ENCODE measurements at places on chromosomes 7 and 10.

- no peak for DNase-seq
These were observed 89.7 kb upstream of the PDGFA start for GRCh38 chr7:609365-609764.

DNA sequence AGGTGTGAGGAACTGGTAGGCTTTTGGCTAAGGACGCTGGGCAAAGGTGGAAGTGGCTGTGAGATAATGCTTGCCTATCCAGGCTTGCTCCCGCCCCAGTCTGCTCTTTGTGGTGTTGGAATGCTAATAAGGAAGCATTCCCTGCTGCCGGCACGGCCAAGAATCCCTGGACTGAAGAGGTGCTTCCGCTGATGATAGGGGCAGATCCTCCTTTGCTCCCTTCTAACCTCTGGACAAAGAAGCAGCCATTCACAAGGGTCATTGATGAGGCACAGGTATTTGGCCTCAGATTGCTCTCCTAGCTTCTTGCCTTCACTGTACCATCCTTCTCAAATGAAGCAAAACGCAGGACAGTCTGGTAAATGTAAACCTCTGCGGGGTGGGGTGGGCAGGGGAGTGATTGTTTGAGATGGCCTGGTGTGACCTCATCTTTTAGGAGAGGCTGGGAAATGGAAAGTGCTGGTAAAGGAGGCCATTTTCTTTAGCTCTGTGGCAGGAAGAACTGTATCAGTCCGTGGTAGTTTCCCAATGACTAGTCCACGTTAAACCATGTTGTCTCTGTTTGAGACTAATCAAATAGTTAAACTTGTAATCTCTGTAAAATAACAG lies 1.7 kb downstream of the PGAM1 start:
- DNase-seq = peak; percentile 12

DNA sequence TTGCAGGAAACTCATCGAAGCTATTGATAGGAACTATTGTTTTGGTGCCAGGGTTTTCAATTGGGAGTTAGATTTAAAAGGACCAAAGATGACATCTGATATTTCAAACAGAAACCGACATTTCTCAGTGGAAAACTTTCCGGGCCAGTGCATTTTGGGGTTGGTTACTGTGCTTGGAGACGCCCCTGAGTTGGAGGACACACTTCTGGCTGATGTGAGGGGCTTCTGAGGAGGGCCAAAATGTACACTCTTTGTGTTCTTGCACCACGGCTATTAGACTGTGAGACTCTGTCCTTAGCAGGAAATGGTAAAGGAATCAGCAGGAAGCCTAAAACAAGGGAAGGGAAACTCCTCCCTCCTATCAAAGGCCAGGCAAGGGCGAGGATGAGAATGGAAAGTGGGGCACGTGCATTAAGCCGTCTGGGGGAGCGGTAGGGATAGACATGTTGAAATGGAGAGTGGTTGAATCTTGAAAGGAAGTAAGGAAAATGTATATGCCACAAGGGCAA lies 1.8 kb upstream of the SRGN start:
- peak; percentile 23 for DNase-seq

GRCh38 chr7:94395141-94396036 lies 694 bp downstream of the COL1A2 start:
- DNase-seq = peak; percentile 89

GRCh38 chr7:94104301-94104700 lies 100.1 kb upstream of the BET1 start:
- no peak for DNase-seq

DNA sequence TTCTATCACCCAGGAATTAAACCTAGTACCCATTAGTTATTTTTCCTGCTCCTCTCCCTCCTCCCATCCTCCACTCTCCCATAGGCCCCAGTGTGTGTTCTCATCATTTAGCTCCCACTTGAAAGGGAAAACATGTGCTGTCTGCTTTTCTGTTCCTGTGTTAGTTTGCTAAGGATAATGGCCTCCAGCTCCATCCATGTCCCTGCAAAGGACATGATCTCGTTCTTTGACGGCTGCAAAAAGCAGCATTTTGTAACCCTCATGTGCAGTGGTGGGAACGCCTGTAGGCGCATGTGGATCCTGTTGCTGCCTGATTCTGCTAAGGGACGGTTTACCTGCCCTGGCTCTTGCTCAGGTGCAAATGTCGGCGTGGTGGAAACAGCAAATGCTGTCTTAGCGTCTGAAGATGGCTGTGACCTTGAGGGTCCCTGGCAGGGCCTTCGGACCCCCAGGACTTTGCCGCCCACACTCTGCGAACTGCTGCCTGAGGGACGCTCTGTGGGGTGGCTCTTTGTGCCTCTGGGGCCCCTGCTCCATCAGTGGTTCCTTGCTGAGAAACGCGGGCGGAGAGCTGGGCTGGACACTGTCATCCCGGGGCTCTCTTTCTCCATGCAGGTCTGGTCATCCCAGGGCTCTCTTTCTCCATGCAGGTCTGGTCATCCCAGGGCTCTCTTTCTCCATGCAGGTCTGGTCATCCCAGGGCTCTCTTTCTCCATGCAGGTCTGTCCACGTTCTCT lies 5.6 kb upstream of the MTG1 start:
- no peak for DNase-seq

DNA sequence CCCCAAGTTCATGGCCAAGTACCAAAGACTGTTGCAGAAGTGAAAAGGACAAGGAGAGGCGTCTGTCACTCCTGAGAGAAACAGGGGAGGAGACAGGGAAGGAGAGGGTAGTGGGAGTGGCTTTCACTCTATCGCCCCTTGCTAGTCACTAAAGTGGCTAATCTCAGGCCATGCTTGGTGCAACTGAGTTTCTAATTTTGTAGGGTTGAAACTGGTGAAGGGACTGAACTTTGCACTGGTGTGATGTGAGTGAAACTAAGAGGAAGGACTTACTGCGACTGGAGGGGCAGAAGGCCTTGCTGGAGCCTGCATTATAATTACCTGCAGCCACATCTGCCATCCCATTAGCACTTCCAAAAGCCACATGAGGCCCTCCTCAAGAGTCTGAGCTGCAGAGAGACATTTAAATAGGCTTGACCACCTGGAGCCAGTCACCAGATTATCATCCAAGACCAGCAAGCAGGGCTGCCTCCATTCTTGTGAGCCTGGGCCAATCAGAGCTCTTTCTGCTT lies 107.2 kb upstream of the EEPD1 start:
- no peak for DNase-seq

GRCh38 chr7:51121036-51121790 lies 195.4 kb downstream of the COBL start:
- DNase-seq = no peak

DNA sequence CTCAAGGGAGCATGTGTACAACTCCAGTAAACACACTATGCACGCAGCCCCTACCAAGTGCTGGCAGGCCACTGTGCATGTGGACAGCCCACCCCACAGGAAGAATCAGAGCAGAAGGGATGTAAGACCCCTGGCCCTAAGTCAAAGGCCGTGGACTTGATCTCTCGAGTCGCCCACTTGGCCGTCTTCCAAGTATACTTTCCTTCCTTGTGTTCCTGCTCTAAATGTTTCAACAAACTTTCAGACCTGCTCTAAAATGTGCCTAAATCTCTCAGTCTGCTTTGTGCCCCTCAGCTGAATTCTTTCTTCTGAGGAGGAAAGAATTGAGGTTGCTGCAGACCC lies 21.1 kb upstream of the NOM1 start:
- no peak for DNase-seq

DNA sequence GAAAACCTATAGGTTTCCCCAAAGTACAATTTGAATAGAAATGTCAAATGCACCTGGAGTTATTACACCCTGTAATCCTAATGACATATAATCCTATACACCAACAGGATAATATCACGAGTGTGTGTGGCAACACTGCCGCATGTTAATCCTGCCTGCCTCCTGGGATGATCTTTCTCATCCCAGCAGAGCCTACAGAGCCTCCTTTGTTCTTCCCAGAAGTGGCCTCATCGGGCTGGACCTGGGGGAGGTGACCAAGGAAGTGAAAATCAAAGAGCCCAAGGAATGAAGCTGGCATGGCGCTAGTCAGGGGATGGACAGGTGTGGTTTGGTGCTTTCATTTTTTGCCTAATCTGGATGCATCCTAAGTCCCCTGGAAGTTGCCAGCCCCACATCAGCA lies 29.5 kb upstream of the LEP start:
- DNase-seq = no peak

DNA sequence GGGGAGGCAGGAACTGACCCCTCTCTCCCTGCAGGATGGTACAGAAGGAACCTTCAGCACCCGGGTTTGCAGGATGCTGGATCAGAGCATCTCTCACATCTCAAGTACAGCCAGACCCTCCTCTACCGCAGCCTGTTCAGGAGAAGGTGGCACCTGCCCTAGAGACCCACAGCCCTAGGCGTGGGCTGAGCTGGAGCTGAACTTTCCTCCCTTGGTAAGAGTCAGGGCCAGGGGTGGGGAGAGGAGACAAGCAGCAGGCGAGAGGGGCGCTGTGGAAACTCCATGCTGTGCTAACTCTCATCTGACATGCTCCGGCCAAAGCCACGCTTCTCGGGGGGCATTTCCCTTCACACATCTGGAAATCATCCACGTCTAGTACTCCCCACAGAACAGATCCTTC lies 154.4 kb downstream of the DIP2C start:
- no peak for DNase-seq

DNA sequence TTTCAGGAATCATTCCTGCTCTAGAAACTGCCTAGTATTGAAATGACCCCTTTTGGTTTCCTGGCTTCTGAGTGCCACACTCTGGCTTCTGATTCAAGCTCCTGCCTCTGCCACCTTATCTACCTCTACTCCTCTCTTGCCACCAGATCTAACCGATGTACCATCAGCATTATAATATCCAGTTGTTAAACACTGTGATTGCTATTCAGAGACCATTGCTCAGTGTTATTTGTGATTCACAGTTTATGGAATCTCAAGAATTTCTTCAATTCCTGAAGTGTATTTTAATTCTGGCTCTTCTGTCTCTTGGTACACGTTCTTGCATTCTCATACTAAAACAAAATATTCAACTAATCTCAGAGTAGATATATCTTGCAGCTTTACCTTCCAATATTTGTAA lies 88.7 kb downstream of the DYNC1I1 start:
- peak; percentile 30 for DNase-seq

GRCh38 chr10:97063271-97063982 lies 122.3 kb downstream of the SLIT1 start:
- no peak for DNase-seq

DNA sequence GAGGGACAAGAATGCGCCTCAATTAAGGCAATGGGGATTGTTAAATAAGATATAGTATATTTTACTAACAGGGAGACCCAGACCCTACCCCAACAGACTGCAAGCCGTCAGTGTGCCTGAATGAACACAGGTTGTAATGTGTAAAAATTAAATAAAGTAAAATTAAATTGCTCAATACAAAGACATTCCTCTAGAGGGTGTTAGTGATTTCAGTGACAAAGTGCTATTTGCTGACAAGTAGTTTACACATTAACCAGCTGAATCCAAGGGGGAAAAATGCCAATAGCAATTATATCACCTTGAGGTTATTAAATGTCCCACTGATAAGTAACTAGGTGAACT lies 110.5 kb downstream of the EBF3 start:
- no peak for DNase-seq

GRCh38 chr10:97724341-97724941 lies 10.9 kb downstream of the MARVELD1 start:
- no peak for DNase-seq

DNA sequence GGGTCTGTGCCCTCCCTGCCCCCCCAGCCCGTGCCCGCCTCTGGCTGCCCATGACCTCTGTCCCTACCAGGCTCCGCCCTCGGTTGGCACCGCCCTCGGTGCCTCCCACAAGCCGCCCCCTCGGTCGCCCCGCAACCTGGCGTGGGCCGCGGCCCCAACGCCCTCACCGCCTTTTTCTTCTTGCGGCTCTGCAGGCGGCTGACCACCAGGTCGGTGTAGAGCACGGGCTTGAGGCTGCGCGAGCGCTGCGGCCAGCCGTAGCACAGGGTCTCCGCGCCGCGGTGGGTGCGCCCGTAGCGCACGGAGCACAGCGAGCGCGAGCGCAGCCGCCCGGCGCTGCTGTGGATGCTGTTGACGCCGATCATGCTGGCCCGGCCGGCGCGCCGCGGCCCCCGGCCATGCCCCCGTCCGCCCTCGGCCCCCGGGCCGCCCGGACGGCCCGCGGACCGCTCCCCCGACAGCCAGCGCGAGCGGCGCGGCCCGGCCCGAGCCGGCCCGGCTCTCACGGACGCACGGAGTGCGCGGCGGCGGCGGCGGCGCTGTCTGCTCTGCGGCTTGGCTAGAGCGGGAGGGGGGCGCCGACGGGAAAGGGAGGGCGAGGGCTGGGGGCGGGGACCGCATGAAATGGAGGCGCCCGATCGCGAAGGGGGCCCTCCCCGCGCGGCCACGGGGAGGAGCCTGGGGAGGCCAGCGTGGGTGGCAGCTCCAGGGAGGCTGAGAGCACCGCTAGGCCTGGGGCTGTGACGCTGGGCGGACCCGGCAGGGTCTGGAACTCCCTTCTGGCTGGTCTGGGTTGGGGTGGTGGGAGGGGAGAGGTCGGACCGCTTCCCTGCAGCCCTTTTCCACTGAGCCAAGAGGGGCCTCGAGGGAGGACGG lies 9.6 kb downstream of the PSD start:
- DNase-seq = no peak

- DNase-seq = no peak
These were observed 31.7 kb downstream of the PODXL start for GRCh38 chr7:131524703-131525102.

DNA sequence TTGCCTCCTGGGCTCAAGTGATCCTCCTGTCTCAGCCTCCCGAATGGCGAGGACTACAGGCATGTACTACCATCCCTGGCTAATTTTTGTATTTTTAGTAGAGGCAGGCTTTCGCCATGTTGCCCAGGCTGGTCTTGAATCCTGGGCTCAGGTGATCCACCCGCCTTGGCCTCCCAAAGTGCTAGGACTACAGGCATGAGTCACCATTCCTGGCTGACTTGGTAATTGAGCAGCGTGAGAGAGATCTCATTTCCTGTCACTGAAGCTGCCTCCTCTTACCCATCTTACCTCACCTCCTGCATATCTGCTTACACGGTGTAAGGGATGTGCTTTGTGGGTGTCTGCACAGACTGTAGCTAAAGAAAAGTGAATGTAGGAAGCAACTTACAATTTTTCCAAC lies 9.7 kb downstream of the IFIT3 start:
- peak; percentile 76 for DNase-seq

GRCh38 chr10:68082872-68083271 lies 7.8 kb upstream of the HERC4 start:
- peak; percentile 63 for DNase-seq

DNA sequence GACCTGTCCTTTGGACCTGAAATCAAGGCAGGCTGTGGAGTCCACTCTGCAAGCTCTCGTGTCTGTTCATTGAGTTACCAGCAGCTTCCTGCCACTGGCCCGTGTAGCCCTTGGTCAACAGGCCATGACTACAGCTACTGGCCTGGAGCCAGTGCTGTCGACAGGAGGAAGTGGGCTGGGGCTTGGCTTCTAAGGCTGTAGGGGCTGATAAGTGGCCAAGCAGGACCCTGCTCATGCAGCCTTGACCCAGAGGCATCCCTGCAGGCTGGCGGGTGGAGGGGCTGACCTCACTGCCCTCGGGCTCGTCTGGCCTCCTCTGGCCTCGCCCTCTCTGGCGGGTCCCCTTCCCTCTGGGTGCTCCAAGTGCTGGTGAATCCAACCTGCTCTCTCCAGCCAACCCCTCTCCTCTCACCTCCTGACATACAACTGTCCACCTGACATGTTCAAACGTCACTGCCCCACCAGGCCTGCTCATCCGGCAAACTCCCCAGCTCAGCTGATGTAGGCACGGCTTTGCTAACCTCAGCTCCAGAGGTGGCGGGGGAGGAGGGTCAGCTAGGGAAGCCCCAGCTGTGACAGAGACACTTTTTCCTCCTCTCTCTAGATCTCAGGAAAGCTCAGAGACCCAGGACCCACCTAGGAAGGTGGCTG lies 188.6 kb upstream of the LYZL2 start:
- peak; percentile 41 for DNase-seq

- peak; percentile 72 for DNase-seq
These were observed 40.7 kb downstream of the TARP start for GRCh38 chr7:38232502-38233366.

Data from astrocyte of the spinal cord (primary cell).